ENCODE measurements at places on chromosomes 3 and 15.

GRCh38 chr3:155270485-155271342 lies 22.8 kb downstream of the STRIT1 start:
- H3K27me3 ChIP-seq, result no peaks in the 10 kb centered on the region
- no peak overlapping the region for H3K4me3 ChIP-seq
- no peak overlapping the region for H3K27ac ChIP-seq
- no peaks in the 10 kb centered on the region for H3K36me3 ChIP-seq
- DNase-seq, result no peak
- no peaks in the 10 kb centered on the region for H3K4me1 ChIP-seq

DNA sequence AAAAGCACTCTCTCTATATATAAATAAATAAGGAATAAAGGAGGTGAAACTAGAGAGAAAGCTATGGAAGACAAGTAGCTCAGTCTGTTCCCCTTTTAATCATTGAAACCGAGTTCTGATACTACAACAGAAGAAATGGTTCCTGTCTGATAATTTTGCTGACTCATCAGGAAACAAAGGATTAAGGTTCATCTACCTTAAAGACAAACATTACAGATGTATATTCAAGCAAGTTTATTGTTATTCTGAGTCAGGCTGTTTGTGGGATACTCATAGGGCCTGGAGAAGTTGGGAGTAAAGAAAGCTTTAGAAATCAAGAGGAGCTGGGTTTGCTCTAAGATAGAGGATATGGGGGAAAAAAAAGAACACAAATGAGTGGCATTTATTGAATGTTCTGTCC lies 566.0 kb downstream of the ROBO2 start:
- H3K36me3 ChIP-seq, result peaks cover 8% of the 10 kb centered on the region
- no peak overlapping the region for H3K27ac ChIP-seq
- DNase-seq, result no peak
- no peaks in the 10 kb centered on the region for H3K27me3 ChIP-seq
- peaks cover 8% of the 10 kb centered on the region for H3K4me1 ChIP-seq

DNA sequence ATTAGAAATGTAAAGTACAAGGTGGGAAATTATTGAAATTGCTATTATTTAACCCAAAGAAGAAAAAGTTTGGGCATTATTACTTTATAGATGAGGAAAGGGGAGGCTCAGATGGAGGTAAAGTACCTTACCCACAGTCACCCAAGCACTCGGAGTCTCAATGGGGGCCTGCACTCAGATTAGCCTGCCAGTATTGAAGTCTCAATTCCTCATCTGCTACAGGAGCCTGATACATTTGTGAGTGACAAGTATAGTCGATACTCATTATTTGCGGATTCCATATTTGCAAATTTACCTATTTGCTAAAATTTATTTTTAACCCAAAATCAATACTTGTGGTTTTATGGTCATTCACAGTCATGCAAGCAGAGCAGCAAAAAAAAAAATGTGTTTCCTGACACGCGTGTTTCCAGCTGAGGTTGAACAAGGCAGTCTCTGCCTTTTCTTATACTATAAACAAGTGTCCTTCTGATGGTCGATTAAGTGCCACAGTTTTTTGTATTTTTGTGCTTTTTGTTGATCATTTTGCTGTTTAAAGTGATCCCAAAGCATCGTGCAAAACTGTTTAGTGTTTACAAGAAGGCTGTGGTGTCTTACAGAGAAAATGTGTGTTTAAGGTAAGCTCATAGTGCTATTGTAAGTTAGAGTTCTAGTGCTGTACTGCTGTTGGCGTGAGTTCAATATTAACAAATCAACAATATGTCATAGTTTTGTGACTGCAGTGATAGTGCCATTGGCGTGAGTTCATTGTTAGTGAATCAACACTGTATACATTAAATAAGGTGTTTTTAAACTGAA lies 48.0 kb downstream of the ARHGEF26 start:
- no peak overlapping the region for H3K27ac ChIP-seq
- peaks cover 3% of the 10 kb centered on the region for H3K27me3 ChIP-seq
- no peak overlapping the region for H3K4me3 ChIP-seq
- no peaks in the 10 kb centered on the region for H3K4me1 ChIP-seq
- H3K36me3 ChIP-seq, result no peaks in the 10 kb centered on the region
- no peak for DNase-seq

DNA sequence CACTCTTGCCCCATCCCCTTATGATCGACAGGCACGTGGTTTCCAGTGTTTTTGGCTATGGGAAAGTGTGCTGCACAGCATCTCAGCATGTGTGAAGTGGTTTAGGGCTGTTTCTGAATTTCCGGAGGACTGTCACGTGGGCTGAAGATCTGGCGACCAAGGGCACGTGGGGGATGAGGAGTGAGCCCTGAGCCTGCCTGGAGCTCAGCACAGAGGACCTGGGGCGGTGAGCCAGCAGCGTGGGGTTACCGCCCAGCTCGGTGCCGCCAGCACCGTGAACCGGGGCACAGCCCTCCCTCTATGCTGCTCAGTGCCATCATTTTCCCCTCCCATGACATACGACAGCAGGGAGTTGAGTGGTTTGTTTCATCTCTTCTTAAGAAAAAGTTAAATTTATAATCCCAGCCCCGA lies 150.2 kb downstream of the DNAJB8 start:
- H3K4me1 ChIP-seq, result peaks cover 46% of the 10 kb centered on the region
- no peak overlapping the region for H3K4me3 ChIP-seq
- H3K27me3 ChIP-seq, result peaks cover 7% of the 10 kb centered on the region
- no peak overlapping the region for H3K27ac ChIP-seq
- no peaks in the 10 kb centered on the region for H3K36me3 ChIP-seq

DNA sequence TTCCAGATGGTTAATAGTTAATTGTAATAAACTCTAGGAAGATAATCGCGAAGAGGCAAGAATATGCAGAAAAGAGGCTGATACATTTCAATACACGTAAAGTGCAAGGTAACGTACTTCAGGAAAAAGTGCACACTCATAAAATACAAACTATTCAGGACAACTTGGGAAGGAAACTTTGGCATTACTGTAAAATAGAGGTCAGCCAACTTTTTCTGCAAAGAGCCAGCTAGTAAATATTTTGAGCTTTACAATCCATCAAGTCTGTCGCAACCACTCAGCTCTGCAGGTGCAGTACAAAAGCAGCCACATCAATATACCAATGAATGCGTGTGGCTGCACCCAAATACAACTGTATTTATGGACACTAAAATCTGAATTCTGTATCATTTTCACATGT lies 51.6 kb upstream of the THUMPD3 start:
- no peak for DNase-seq
- H3K4me1 ChIP-seq, result peaks cover 10% of the 10 kb centered on the region
- H3K27ac ChIP-seq, result no peak overlapping the region
- no peaks in the 10 kb centered on the region for H3K36me3 ChIP-seq

DNA sequence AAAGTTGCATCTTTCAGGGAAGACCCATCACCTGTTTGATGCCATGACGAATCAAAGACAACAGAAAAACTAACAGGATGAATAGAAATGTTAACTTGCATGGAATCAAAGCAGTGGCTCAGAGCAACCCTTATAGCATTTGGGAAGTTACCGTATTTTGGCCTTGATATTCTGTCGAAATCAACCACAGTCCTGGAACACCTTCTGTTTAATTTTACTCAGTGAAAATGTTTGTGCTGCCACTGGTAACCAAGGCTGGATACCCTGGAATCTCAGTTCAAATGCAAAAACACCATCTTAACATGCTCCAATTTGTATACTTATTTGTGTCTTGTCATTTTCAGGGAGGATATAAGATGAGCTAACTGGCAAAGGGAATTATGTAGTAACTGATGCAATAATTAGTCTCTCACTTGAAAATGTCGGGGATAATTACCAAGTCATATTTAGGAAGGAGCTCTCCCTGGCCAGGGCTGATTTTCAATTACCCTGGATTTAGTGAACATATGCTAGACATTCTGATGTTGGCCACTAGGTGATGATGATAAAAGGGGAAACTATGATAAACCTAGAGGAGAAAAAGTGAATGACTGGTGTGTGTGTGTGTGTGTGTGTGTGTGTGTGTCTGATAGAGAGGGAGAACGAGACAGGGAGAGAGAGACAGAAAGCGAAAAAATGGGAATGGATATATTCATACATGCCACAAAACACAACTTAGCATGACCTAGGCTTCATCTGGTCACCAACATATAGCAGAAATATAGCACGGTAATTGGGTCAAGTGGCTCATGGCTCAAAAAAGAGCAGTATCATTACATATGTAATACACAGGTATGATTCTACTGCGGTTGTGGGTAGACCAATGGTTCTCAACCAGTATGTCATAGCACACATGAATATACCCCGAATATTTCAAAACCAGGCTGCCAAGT lies 19.0 kb upstream of the PRICKLE2 start:
- H3K36me3 ChIP-seq, result peaks cover 5% of the 10 kb centered on the region
- no peak overlapping the region for H3K4me3 ChIP-seq
- peaks cover 76% of the 10 kb centered on the region for H3K4me1 ChIP-seq
- H3K27me3 ChIP-seq, result no peaks in the 10 kb centered on the region
- no peak overlapping the region for H3K27ac ChIP-seq
- no peak for DNase-seq

- H3K4me1 ChIP-seq, result peaks cover 42% of the 10 kb centered on the region
- peaks cover 4% of the 10 kb centered on the region for H3K36me3 ChIP-seq
- H3K27me3 ChIP-seq, result no peaks in the 10 kb centered on the region
- H3K4me3 ChIP-seq, result no peak overlapping the region
- H3K27ac ChIP-seq, result no peak overlapping the region
Observed at GRCh38 chr3:125189378-125190165, 23.0 kb downstream of the SLC12A8 start.

DNA sequence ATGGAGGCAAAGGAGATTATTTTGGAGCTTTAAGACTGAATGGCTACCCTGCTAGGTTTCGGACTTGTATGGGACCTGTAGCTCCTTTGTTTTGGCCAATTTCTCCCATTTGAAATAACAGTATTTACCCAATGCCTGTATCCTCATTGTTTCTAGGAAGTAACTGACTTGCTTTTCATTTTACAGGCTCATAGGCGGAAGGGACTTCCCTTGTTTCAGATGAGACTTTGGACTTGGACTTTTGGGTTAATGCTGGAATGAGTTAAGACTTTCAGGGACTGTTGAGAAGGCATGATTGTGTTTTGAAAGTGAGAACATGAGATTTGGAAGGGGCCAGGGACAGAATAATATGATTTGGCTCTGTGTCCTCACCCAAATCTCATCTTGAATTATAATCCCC lies 10.5 kb downstream of the EIF5A2 start:
- peaks cover 48% of the 10 kb centered on the region for H3K36me3 ChIP-seq
- H3K27me3 ChIP-seq, result no peaks in the 10 kb centered on the region
- H3K4me3 ChIP-seq, result no peak overlapping the region
- no peaks in the 10 kb centered on the region for H3K4me1 ChIP-seq
- no peak for DNase-seq
- no peak overlapping the region for H3K27ac ChIP-seq

DNA sequence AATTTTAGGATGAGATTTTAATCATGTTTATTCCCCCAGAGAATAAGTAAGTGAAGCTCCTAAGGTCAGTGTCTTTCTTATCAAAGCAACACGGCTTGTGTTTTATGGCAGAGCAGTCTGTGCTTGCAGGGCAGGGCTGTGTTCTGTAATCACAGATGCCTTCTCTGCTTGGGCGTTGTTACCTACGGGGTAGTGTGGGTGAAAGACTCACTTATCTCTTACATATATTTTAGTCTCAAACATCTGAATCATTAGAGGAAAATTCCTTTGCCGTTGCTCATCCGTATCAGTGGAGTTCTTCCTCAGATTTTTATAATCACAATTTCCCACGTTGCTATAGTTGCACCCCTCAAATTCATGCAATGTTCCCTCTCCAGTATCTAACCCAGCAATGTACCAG lies 271.7 kb upstream of the MEIS2 start:
- no peaks in the 10 kb centered on the region for H3K4me1 ChIP-seq
- H3K4me3 ChIP-seq, result no peak overlapping the region
- no peaks in the 10 kb centered on the region for H3K36me3 ChIP-seq
- DNase-seq, result no peak

DNA sequence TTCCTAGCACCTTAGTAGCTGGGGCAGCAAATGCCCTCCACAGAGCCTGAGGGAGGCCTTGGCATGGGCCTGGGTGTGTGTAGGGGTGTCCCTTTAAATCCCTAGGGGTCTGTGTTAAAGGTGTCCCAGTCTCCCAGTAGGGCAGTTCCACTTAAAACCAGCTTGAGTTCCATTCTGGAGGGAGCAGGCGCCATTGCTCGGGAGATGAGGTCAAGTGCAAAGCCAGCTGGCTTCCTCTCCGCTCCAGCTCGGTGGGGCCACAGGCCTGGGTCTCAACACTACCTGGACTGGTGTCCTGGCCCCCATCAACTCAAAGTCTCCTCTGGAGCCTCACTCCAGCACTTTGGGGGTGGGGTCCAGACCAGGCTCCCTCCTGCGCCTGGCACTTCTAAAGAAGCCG lies 25.2 kb downstream of the FEM1B start:
- no peak overlapping the region for H3K27ac ChIP-seq
- DNase-seq, result no peak
- no peak overlapping the region for H3K4me3 ChIP-seq

DNA sequence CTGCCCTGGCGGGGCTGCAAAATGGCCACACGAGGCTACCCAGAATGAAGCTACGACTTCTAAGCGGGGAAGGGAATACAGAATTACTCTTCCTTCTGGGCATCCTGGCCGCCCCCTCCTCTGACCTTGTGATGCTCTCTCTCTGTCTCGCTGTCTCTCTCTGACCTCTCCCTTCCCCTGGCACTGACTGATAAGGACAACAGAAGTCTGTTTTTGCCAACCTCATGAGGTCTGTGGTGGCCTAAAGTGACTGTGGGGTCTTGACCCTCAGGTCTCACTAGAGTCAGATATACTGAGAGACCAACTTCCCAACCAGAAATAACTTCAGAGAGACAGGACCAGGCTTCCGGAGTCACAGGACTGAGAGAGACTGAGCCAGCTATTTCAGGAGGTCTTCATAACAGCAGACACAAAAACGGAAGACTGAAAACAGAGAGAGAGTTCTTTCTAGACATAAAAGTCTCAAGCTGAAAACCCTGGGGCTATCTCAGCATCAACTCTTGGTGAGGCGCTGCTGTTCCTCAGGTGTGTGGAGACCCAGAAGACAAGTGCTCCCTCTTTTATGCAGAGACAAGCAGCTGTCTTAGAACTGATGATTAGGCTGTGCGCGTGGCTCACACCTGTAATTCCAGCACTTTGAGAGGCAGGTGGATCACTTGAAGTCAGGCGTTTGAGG lies 38.2 kb upstream of the CFAP161 start:
- H3K27ac ChIP-seq, result no peak overlapping the region
- H3K4me3 ChIP-seq, result no peak overlapping the region

GRCh38 chr3:131541288-131541687 lies 38.5 kb upstream of the MRPL3 start:
- H3K4me3 ChIP-seq, result no peak overlapping the region
- no peak overlapping the region for H3K27ac ChIP-seq
- peaks cover 15% of the 10 kb centered on the region for H3K4me1 ChIP-seq
- no peaks in the 10 kb centered on the region for H3K36me3 ChIP-seq
- DNase-seq, result no peak

- H3K4me3 ChIP-seq, result no peak overlapping the region
- H3K27ac ChIP-seq, result no peak overlapping the region
- H3K27me3 ChIP-seq, result peaks cover 29% of the 10 kb centered on the region
- H3K36me3 ChIP-seq, result no peaks in the 10 kb centered on the region
- H3K4me1 ChIP-seq, result peaks cover 8% of the 10 kb centered on the region
Observed at GRCh38 chr3:66181764-66182163, 39.0 kb upstream of the SLC25A26 start.

GRCh38 chr15:62453375-62453774 lies 288.3 kb upstream of the C2CD4B start:
- H3K36me3 ChIP-seq, result no peaks in the 10 kb centered on the region
- no peak overlapping the region for H3K4me3 ChIP-seq
- no peak for DNase-seq
- H3K27ac ChIP-seq, result no peak overlapping the region

GRCh38 chr15:39661776-39662175 lies 80.9 kb downstream of the THBS1 start:
- H3K27ac ChIP-seq, result no peak overlapping the region
- no peak overlapping the region for H3K4me3 ChIP-seq
- H3K36me3 ChIP-seq, result peaks cover 4% of the 10 kb centered on the region

All from nephron progenitor cell (in vitro differentiated cells).